Nephron progenitor cell (in vitro differentiated cells): ENCODE measurements at places on chromosomes 2 and 18.

- no peak for DNase-seq
These were observed 64.8 kb downstream of the ATF2 start for GRCh38 chr2:175103191-175103590.

GRCh38 chr2:143802242-143802641 is 673.0 kb downstream of the ARHGAP15 start:
- DNase-seq: no peak

DNA sequence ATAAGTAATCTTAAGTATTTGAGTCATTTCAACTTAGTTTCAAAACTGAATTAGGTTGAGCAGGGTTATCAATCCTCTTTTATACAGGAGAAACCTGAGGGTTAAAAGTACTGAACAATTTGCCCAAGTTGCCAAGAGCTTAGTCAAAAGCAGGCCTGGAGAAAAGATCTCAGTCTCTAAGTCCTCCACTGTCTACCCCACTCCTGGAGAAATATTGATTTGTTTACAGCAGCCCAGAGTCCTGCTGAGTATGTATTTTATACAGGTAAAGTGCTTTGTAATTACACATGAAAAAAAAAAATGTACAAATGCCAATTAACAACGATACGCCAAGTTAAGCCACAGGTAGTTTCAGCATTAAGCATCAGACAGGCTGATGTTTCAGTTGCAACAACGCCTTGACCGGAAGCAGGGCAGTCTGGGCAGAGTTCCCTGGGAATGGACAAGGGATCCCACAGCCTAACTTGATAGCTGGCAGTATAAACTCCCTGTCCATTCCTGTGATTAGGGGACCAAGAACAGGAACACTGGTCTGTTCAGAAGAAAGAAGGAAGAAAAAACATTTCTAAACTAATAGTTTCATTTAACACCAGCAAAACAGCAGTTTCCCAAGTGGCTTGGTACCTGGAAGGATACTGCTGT is 132.9 kb downstream of the MYO5B start:
- DNase-seq: no peak

- DNase-seq: no peak
These were observed 18.2 kb downstream of the ACSL3 start for GRCh38 chr2:222878877-222879603.

GRCh38 chr2:135585586-135585985 is 54.3 kb downstream of the R3HDM1 start:
- no peak for DNase-seq

DNA sequence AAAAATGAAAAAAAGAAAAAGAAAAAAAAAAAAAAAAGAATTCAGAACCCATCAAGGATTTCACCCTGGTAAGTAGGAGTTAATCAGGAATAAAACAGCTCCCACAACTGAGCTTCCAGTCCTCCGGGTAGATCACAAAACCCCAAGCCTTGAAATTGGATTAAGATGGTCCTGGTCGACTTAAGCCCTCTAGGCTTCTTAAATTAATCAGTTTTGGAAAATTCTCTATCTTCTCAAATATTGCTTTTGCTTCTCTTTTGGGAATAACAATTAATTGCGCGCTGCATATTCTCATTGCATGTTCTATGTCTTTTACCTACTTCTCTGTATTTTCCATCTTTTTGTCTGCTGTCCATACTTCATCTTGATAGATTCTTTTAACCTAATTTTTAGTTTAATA is 348.0 kb upstream of the MEX3C start:
- DNase-seq: no peak

DNA sequence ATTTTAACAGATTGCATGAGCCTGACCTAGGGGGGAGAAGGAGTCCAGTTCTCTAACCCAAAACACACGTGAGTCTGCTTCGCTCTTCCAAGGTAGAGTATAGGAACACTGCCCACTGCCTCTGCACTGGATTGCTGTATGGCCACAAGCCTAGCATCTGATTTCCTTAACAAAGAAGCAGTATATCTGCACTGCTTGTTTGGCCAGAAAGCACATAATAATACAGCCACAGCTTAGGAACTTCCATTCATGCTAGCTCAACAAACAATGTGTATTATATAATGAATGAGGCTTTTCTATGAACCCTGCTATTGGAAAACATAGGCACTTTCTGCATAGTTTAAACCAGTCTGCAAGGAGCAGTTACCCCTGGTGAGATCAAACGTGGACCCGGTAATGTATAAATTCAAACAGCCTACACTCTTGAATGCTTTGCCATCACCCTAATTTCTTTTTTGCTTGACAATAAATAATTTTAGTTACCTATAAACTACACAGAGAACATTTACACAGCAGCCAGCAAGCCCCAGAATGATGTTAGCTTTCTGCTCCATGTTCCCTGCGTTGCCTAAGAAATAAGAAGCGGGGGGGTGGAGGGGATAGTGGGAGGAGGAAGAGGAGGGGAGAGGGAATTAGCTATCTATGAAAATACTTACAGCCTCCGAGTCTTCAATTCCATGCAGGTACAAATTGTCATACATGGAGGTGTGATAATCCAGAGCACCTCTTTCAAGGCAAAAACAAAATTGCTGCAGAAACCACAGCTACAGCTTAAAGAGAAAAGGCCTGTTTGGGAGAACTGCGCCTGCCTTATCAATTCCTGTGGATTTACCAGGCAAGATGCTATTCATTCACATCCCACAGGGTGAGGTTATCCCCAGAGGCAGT is 125.6 kb downstream of the CACNB4 start:
- DNase-seq: no peak

- no peak for DNase-seq
These were observed 413.8 kb downstream of the FBXO15 start for GRCh38 chr18:73733806-73734314.

- DNase-seq: no peak
These were observed 287.0 kb upstream of the ZC3H15 start for GRCh38 chr2:186199029-186199428.

DNA sequence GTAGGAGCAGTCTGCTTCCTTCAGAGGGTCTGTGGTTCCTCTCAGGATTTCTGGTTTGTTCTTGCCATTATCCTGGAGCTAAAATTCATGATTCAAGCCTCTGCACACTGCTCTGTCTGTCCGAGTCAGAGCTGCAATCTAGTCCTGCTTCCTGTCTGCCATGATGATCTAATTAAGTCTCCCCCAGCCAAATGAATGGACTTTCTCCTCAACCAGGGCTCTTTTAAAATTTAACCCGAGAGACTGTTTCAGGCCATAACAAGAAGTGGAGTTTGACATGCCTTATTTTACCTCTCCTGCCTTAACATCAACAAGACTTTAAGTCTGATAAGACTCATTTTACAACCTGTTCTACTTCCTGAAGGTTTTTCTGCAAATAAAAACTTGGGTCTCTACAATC is 1009.6 kb upstream of the DDX18 start:
- no peak for DNase-seq

DNA sequence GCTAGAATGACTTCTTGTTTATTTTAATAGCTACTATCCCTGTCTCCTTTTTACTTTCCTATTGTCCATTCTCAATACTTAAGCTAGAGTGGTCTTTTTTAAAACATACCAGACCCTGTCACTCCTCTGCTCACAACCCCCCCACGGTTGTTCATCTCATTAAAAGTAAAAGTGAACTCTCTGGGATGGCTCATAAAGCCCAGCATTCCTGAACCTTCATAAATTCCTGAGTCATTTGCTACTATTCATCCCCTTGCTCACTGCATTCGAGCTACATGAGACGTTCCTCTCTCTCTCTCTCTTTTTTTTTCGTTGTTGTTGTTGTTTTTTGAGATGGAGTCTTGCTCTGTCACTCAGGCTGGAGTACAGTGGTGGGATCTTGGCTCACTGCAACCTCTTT is 148.7 kb upstream of the DSEL start:
- DNase-seq: no peak

DNA sequence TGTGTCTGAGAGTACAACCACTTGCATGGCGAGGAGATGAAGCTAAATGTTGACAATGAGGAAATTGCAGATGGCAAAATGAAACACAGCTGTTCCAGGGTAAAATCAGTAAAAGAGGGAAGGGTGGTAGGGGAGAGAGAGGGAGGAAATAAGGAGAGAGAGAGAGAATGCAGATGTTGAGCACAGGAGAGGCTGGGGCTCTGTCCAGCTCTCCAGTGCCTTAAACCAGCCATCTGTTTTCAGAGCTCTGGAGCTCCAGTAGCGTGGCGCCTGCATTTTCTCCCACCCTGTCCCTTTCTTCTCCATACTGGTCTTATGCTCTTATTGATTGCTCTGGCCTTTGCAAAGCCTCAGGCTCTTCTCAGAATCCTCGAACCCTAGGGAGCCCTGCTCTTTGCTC is 52.7 kb upstream of the BOD1L2 start:
- no peak for DNase-seq

- no peak for DNase-seq
These were observed 942.2 kb downstream of the CNTNAP5 start for GRCh38 chr2:124967325-124967724.

GRCh38 chr2:99158599-99158998 is 3.8 kb downstream of the LIPT1 start:
- no peak for DNase-seq

DNA sequence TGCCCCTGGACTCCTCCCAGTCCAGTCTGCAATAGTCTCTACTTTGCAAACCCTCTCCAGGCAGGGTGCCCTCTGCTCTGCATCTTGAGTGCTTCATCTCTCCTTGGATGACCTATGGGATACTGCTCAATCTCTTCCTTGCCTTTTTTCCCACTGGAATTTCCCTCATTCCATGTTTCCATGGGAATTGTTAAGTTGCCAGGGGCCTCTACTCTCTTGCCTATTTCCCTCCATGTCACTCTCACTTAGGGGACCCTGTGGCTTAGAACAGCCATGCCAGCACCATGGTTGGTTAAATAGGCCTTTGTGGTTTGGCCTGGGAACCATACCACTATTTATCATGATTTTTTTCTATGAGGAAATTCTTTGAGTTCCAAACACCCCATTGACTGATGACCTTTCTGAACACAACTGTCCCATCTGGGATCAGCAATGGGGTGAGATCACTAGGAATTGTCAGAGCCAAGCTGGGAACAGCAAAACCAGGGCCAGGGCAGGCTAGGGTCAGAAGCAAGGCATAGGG is 91.4 kb upstream of the RBMS1 start:
- no peak for DNase-seq

GRCh38 chr2:200454927-200455801 is 54.7 kb downstream of the KCTD18 start:
- DNase-seq: no peak

DNA sequence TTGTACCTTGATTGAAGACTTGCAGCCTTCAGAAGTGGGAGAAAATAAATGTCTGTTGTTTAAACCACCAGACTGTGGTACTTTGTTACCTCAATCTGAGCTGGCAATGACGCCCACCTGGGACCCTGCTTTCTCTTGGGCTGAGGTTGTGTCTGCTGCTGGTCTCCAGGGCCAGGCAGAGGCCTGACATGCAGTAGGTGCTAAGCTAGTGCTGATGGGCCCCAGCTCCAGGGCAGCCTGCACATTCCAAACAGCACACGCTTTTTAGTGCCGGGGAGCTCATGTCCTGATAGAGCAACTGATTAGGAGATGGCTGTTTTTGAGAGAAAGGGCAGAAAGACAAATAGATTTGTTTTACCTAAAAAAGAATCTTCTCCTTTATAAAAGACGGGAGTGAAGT is 664.0 kb upstream of the HS6ST1 start:
- DNase-seq: no peak

- no peak for DNase-seq
These were observed 1323.5 kb upstream of the TMEFF2 start for GRCh38 chr2:193518041-193518817.

DNA sequence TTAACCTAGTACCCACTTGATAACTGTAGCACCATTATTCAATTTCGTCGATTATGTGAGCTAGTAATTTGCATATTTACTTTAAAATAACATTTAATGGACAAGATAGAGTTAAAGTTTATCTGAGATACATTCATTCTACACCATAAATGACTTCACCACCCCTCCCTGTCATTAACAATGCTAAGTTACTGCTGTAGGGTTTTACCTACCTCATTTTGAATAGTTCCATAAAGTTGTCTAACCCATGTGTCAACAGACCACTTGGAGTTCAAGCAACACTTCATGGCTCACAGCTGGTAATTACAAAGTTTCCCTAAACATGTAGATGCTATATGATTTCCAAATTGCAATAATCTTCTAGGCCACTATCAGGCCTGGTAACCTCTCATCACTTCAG is 127.4 kb upstream of the CYP26B1 start:
- no peak for DNase-seq

DNA sequence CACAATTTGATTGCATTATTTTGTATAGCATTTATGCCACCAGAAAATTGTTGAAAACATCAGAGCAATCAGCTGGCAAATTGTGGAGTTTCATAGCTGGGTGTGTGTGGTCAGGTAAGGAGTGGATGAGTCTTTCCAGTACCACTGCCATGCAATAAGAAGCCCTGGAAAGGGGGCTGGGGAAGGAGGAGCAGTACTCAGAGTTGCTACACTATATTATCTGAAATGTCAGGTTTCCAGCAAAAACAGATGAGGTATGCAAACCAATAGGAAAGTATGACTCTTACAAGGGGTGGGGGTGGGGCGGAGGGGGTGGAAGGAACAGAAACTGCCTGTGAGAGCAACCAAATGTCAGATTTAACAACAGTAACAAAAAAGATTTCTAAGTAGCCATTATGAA is 112.2 kb downstream of the SOS1 start:
- DNase-seq: no peak

DNA sequence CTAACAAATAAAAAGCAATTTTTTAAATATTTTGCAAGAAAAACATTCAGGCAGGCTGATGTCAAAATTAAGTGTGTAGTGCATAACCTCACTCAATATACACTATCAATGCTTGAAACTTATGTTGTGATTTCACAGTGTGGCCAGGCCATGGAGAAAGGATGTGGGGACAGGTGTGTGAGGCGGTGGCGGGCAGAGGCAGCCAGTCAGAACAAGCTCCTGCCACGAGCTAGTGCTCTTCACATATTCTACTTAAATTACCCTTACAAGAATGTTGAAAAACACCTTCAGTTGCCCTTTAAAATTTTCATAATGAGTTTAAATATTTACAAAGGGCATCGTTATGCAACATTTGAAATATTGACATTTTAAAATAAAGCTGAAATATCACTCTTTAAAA is 43.2 kb downstream of the CYB5A start:
- DNase-seq: no peak

- DNase-seq: no peak
These were observed 31.5 kb downstream of the REEP1 start for GRCh38 chr2:86305915-86306254.

DNA sequence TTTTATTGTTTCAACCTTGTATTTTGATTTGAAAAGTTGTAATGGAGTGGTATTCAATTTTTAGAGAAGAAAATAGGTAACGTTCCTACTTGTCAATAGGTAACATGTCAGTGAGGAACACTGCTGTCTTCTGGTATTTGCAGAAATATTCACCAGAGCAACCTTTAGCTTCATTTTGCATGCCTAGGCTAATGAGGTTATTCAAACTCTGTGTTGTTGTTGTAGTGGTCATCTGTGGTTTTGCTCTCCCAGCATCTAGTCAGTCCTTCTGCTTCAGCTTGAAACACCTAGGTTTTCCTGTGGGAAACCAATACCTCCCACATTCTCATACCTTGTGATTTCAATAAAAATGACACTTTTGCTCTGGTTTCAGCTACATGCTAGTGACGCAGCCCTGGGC is 98.4 kb downstream of the LYPD6 start:
- no peak for DNase-seq
